Central memory CD8-positive, alpha-beta T cell (primary cell): ENCODE measurements at places on chromosomes 4 and X.

DNA sequence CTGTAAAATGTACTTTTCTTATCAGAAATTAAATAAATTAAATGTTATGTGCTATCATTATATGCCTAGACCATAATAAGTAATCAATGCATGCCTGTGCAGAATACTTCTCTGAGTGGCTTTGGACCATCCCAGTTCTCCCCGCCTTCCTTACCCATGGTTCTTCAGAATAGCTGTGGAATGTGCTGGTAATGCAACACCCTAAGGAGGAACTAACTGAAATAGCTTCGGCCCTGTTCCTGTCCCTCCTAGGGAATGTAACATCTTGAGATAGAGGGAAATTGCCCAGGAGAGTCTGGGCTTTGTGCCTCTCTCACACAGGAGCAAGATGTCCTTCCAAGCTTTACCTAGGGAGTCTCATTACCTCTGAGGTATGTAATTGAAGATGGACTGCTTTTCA is 693.6 kb upstream of the HS3ST1 start:
- DNase-seq: no peak

GRCh38 chrX:130482871-130483270 is 81.1 kb downstream of the RBMX2 start:
- no peak for DNase-seq

- no peak for DNase-seq
Measured at GRCh38 chr4:94519925-94520789, 68.4 kb downstream of the PDLIM5 start.

GRCh38 chr4:55768291-55768690 is 51.3 kb upstream of the EXOC1L start:
- no peak for DNase-seq

DNA sequence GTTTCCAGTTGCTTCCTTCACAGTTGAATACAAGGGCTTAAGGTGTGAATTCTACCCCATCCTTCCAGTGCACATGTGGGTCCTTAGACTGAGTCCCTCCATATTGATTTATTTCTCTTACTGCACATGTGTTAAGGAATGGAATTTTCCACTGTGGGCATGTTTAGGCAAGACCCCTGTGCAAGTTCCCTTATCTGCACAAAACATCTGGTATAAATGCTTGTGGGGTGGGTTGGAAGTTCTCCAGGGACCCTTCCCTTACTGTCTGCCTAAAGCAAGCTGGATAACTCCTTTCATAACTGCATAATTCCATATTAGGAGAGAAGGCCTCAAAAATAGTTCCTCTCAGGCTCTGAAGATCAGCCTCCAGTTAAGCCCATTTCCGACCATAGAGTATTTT is 570.9 kb downstream of the ADGRL3 start:
- no peak for DNase-seq

- DNase-seq: no peak
Measured at GRCh38 chrX:37813570-37813969, 33.7 kb downstream of the CYBB start.

- no peak for DNase-seq
Measured at GRCh38 chr4:153706519-153706918, 22.4 kb downstream of the TLR2 start.

- DNase-seq: no peak
Measured at GRCh38 chr4:71275004-71275403, 63.8 kb upstream of the SLC4A4 start.

DNA sequence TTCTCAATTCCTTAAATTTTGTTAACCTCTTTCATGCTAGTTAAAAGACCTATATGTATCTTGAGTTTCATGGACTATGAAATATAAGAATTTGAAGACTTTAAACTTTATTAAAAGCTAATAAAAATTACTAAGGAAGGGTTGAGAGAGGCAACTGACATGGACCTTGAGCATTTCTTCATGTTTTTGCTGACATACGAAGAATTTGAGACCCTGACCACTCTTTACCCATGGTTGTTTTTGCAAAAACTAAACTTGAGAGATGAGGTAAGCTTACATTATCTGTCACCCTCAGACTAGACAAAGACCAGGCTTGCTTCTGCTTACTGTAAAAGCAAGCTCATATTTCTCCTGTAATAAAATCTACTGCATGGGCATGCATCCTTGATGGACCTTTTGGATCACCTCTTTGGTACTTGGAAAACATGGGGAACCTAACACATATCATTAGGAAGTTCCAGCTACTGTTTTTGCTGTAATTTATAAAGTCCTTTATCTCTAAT is 338.2 kb upstream of the PABPC4L start:
- no peak for DNase-seq

DNA sequence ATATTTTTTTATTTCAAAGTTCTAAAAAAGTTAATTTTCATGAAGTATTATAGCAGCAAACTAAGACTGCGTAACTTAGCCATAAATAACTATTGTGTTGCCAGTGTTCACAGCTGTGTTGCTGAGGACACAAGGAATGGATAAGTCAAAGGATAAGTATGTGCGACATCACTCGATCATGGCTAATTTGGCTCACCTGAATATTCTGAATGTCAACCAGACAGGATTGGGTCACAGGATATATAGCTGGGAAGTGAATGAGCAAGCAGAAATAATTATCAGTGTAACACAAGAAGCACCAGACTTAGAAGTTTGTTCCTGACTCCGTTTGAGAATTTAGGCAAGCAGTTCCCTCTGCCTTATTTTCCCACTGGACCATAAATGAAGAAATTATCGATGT is 33.9 kb downstream of the PRDM8 start:
- no peak for DNase-seq

DNA sequence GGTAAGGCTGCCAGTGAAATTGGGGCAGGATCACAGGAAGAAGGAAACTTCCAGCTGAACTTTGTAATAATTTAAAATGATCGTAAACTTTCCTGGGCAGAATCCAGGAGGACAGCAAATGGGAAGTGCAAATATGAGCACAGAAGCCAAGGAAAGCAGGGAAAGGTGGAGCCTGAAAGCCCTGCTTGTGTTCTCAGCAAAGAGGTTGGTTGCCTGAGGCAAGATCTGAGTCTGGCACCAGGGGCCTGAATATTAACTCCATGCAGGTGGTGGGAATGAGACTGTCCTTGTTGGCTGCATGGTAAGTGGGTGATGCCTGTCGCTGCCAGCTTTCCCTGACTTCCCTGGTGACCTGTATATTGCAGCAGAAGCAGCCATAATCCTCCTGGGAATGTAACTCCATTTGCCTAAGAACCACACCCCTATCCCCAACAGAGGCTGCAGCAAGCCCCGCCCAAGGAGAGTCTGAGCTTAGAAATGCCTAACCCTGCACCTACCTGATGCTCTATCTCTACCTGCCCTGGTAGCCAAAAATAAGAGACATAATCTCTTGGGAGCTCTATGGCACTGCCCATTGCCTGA is 132.0 kb upstream of the HDX start:
- DNase-seq: no peak

DNA sequence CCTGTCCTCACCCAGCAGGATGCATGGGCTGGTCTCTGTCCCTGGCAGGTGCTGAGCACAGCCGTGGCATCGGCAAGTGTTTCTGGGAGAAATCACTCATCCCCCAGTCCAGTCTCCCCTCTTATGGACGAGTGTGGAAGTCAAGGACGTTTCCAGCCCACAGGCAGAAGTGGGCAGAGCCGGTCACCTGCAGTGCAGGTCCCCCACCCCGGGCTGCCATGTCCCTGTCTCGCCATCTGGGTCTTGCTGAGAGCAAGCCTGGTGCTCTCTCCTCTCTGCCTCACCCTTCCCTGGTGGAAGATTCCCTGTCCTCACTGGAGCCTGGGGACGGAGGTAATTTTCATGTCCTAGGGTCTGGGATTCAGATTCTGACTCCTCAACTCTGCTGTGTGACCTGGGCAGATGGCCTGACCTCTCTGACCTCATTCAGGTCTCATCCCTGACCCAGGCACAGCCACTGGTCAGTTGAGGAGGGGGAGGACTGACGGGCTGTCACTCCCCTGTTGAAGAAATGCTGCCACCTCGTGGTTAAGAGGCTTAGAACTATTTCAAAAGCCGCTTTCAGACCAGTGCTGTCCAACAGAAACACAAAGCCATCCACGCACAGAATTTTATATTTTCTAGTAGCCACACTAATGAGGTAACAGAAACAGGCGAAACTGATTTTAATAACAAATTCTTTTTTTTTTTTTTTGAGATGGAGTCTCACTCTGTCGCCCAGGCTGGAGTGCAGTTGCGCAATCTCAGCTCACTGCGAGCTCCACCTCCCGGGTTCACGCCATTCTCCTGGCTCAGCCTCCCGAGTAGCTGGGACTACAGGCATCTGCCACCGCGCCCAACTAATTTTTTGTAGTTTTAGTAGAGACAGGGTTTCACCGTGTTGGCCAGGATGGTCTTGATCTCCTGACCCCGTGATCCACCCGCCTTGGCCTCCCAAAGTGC is 1.8 kb downstream of the CPZ start:
- DNase-seq: no peak

GRCh38 chrX:39782276-39782675 is 315.5 kb downstream of the BCOR start:
- no peak for DNase-seq
